ENCODE measurements at places on chromosomes 4 and X. TPM values are rescaled to one million over a fixed set of nuclear protein-coding genes. Genes with fewer than 3 reads are reported as not detected.

DNA sequence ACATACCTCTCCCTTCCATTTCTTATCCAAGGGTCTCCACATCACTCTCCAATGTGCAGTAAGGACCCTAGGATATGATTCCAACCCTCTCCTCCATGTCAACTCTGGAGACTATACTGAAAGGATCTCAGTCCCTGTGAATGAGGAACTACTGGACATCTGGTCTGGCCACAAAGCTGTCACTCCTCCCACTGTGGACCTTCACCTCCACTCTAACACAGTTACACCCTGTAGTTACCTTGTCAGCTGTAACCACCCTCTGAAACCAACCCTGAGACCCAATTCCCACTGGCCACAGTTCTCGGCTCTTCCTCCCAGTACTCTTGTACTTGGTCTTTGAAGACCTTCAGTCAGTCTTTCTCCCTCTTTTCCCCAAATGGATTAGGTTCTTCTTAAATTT, 2.9 kb downstream of the TMEM128 start:
- DNase-seq, result no peak

- DNase-seq, result no peak
Observed at GRCh38 chr4:148182230-148182911, 259.8 kb downstream of the NR3C2 start.

DNA sequence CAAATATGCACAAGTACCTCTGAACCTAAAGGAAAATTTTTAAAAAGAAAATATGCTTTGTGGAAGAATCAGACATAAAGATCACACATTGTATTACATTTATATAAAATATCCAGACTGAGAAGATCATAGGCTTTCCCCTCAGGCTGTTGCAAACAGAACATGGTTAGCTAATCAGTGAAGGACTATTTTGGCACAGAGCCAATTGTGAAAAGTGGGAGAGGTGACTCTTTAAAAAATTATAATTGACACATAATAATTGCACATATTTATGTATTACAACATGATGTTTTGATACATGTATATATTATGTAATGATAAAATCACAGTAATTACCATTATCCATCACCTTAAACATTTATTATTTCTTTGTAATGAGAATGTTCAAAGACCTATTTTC, 44.1 kb upstream of the FOXR2 start:
- no peak for DNase-seq

DNA sequence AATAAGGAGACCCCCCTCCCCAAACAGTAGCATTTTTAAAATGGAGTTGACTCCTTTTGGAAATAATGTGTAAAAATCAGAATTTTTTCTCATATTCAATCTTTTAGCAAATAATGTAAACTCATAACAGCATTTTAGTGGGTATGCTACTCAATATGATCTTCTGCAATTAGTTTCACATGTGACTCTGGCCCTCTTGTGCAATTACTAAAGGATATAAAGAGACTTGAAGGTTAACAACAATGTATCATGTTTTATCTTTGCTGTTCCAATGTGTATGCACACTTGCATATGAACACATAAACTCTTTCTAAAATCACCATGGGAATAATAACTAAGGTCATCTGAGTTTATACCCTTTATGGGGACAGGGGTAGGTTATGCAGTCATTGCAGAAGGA, 39.9 kb upstream of the RXFP1 start:
- DNase-seq, result no peak

CCDC120 gene
- total RNA-seq, result 5.9 TPM

DNA sequence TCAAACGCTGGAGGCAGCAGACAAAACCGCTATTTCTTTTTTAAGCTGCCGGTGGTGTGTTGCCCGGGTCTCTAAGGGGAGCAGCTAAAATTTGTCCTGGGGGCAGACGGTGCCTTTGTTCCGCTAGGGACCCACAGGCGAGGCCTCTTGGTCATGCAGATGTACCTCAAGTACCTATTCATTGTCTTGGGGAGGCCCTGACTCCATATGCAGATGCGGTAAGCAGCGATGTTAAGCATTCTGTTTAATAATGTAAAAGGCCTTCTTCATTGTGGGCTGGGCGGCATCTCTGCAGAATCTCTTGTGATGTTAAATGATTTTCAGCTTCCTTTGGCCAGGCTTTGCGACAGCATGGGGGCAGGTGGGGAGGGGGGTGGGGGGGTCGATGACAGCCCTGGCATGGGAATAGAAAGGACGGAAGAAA, 98.9 kb upstream of the PJA1 start:
- no peak for DNase-seq

DNA sequence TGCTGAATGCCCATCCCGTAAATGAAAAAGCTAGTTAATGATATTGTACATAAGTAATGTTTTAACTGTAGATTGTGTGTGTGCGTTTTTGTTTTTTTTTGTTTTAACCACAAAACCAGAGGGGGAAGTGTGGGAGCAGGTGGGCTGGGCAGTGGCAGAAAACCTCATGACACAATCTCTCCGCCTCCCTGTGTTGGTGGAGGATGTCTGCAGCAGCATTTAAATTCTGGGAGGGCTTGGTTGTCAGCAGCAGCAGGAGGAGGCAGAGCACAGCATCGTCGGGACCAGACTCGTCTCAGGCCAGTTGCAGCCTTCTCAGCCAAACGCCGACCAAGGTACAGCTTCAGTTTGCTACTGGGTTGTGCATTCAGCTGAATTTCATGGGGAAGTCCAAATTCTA, at the start of gene SPP1:
Gene SPP1, plus strand, starts transcription at position 249 of the 400 bp plus-strand sequence. CDS start 1,182 bp downstream, outside the sequence.
- DNase-seq, result peak; percentile 28

DNA sequence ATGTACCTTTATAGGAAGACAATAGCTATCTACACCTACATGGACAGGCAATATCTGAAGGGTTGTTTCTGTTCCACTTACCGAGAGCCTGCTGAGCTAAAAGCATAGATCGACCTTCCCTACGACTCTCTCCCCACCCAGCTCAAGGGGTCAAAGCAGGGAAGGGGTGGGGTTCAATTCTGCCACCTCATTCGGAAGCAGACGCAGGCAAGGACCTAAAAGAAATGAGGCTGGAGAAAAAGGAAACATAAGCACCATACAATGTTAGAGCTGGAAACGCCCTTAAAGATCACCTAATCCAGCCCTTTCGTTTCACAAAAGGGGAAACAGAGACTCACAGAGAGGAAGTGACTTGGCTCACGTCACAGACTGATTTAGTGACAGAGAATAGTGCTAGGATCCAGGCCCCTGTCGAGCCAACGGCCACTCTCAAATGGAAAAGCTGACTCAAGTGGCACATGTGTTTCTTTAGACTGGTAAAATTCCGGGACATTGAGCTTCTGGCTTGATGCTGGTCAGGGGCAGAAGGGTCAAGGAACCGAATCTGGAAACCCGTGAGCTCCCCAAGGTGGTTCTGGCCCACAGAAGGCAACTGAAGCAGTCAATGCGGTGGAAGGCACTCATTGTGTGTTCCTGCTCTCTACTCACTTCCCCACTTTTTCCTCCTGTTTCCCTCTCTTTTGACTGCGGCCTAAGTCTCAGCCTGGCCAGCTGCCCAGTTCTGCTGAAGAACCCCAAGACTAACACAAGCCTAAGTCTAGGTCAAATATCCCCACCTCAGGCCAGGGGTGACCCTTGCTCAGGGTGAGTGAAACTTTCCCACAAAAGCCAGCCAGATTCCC, 7.5 kb downstream of the SEPTIN6 start:
- peak; percentile 60 for DNase-seq

DNA sequence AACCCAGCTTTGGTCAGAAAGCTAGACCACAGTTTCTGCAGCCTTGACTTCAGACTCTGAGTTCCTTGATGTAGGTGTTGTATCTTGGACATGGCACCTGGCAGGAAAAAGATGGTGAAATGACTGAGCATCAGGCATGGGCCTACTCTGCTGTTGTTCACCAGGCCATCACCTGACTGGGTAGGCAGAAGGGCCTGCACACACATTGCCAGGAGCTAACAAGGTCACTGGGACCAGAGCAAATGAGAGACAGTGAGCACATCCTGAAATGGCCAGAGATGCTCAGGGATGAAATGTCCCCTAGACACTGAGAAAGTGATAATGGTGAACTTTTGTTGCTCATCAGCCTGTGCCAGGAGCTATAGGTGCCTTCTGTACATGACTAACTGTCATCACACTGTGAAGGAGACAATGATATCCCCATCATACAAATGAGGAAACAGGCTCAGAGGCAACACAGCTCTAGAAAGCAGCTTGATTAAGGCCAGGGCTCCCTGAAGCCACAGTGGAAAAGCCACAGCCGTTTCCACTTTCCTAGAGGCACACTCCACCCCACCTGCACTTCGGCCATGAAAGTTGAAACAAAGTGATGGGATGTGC, 128.3 kb downstream of the TSPAN5 start:
- no peak for DNase-seq

DNA sequence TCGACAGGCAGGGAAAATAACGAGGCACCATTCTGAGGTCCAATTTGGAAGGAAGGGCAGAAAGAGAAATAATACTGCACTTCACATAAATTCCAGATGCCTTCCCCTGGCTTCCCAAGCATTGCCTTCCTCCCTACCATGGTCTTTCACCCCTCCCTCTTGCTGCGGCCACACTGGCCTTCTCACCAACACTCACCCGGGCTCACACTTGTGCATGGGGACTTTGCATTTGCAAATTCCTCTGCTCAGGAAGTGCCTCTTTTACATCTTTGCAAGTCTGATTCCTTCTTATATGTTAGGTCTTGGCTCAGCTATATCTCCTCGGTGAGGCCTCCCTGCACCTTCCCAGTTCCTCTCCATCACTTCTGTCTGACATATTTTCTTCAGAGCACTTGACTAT, 199.4 kb downstream of the CHIC2 start:
- DNase-seq, result no peak

GRCh38 chr4:53885668-53886067, 178.7 kb downstream of the CHIC2 start:
- no peak for DNase-seq

DNA sequence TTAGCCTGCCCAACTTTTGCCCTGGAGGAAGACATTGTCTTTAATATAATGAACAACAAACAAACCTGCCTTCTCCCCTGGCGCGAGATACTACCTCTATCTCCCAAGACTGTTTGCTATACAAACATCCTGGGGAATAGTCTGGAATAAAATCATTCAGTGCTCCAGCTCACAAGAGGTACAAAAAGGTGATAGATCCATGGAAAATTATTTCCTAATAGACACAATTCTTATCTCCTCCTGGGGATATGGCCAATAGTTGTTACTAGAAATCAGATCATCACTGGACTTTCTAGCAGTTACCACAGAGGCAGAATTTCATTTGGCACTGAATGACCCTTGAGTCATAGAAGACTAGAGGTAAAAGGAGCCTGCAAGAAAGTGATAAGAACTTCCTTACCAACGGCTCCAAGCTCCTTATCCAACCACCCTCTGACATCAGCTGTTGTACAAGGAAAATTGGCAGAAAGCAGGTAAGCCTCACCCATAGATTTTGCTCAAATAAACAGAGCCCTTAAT, 38.1 kb downstream of the MID1 start:
- no peak for DNase-seq

DNA sequence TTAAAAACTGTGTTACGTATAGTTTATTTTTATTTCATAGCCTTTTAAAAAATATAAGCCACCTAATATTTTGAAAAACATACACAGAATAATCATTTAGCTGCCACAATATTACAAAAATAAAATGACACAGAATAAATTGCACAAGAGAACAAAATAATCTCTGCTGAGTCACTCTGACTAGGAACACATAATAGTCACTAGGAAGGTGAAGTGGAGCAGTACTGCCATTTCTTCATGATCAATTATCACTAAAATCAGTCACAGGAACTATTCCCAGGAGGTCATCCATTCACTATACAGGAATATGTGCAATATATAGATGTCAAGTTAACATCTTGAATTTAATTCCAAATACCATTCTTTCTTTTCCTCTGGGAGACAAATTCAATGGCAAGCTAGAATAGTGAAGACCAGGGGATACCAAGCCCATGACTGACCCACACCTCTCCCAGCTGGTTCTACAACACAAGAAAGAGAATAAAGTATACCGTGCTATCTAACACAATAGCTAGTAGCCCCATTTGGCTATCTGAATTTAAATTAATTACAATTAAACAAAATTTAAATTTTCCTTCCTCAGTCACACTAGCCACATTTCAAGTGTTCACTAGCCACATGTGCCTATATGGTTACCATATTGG, 5.9 kb downstream of the SMIM43 start:
- no peak for DNase-seq

DNA sequence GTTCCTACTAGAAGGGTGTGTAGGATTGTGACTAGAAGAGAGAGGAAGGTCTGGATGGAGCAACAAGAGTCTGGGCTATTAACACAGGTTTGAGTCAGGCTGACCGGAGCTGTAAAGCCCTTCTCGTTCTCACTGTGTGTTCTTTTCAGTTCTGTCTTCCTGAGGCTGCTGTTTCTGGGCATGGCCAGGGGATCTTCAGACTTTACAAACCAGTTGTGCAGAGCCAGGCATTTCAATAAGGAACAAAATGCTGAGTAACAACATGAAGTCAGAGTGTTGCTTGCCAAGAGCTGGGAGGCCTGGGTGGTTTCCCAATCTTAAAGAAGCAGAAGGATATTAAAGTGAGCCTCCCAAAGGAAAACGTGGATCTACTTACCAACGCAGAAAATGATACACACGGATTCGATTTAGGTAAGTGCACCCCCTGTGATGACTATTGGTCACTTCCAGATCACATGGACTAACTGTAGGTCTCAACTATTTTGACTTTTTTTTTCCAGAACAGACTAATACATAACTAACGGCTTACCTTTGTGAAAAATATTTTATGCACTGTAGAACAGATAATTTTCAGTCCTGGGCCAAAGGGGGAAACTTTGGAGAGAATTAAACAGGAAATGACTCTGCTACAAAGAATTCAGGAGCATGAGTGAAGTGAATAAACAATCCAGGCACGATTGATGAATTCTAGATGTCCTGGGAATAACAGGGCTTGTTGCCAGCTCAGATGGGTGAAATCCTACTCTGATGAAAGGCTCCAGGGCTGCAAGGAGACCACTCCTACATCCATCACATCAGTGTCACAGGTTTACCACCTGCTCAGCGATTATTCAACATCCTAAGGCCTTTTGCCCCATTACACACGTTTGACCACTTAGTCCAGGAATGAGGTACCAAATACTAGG, 94.5 kb downstream of the ANXA3 start:
- DNase-seq, result no peak

- no peak for DNase-seq
Observed at GRCh38 chr4:154497889-154498288, 6.3 kb upstream of the DCHS2 start.

GRCh38 chrX:132594129-132594528, 105.3 kb upstream of the MBNL3 start:
- no peak for DNase-seq

UBE2K gene
- total RNA-seq, result 69.3 TPM

DNA sequence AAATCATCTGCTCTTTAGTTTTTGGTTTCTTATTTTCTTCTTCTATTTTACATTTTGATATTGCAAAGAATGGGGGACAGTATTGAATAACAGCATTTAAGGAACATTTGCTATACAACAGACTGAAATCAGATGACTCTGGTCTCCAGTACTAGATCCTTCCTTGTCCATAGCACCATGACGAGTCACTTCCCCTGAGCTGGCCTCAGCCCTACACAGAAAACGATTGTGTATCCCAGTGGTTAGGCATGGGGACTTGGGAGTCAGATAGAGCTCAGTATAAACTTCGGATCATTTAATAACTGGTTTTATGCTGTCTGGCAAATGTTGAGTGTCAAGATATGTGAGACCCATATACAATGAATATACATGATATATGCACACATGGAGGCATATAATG, 44.7 kb upstream of the BEX4 start:
- DNase-seq, result no peak

BEND2 gene
- not detected for total RNA-seq

HOPX gene
- total RNA-seq, result 72.3 TPM

GAGE13 gene
- not detected for total RNA-seq

GRCh38 chrX:11239230-11239629, 54.0 kb upstream of the AMELX start:
- no peak for DNase-seq

Data from activated CD4-positive, alpha-beta T cell treated with anti-CD3 and anti-CD28 coated beads, Interleukin-2, amount 10 ng/mL, durations not matched to agents 7 days and 5 days (primary cell).